Progenitor cell of endocrine pancreas (in vitro differentiated cells): ENCODE measurements at places on chromosomes 2 and 18.
A peak's percentile ranks its signal among the peaks of the same experiment; 100 is the strongest.

- peak; percentile 37 for DNase-seq
Measured at GRCh38 chr2:71466301-71467179, 13.2 kb downstream of the DYSF start.

DNA sequence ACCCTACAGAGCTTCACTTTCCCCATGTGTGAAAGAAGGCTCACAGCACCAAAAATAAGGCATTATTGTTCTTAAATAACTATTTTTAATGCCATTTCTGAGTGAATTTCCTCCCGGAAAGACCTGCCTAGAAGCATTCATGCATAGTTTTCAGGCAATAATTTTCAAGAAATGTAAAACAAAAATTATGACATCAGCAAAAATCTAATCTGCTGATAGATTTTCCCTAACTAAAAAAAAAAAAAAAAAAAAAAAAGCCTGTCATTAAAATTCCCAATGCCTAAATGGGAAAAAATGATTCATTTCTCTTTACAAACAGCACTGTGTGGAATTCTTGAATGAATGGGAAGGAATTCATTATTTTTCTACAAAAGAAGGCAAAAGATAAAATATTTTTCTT is 35.4 kb downstream of the ABCB11 start:
- no peak for DNase-seq

- DNase-seq, result no peak
Measured at GRCh38 chr2:12298352-12298751, 418.4 kb upstream of the TRIB2 start.

DNA sequence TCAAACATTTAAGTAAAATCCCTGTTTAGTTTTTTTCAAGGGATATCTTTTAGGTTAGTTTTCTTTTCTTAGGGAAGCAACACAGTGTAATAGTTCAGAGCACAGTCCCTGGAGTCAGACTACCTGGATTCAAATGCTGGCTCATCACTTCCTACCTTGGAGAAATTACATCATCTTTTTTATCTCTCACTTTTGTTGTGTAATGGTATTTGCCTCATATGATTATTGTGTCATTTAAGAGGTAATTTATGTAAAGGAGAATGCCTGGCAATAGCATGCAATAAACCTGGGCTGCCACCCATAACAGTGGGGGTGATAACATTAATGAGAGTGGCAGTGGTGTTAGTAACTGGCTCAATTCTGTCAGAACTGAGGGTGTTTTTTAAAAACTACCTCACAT is 26.3 kb downstream of the ERLEC1 start:
- no peak for DNase-seq

- no peak for DNase-seq
Measured at GRCh38 chr2:164335128-164335527, 286.2 kb downstream of the GRB14 start.

DNA sequence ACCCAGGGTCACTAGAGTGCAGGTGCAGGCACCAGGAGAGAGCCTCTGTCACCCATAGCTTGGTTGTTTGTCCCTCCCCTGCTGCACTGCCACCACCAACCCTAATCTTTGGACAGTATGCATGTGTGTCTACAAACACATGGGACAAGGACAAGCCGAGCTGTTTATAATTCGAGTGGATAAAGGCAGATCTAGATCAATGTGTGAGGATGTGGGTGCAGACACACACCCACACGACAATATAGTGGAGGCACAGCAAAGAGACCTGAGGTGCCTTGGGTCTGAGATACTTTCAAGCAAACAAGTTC is 199.2 kb downstream of the TNS1 start:
- DNase-seq, result no peak

DNA sequence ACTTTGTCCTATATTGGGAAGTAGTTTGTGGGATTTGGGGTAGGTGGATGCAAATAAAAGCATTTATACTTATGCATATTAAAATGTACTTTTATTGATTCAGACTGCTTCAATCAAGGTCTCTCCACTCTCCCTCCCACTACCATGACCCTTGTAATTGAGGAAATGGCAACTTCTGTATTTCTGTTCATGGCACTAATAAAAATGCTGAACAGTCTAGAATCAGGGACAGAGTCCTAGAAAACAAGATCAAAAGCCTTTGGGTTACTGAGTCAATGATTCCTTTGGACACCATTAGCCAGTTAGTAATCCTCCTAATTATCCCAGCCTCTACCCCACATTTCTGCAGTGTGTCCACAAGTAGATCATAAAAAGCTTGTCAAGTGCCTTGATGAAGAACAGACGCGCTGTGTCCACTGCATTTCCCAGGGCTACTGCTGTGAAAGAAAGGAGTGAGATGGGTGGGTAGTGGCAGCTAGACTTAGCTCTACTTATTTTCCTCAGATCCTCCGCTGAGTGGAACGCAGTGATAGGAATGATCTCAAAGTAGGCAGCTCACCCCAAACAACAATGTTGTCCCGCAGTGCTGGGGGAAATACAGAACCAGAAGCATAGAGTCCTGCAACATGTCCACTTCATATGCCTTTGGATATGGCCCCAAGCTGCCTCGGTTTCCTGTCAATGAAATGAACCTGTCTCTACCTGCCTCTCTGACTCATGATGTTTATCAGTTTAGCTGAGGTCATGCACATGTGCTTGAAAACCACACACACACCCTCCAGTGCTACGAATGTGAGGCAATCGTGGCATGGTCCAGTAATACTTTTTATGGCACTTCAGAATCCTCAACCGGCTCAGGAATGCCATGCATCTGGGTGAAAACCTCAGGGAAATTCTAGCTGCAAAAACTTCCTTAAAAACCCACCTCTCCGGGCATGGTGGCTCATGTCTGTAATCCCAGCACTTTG is 115.5 kb downstream of the COL6A3 start:
- no peak for DNase-seq

GRCh38 chr2:169027234-169027633 is 3.9 kb downstream of the ABCB11 start:
- DNase-seq, result no peak

GRCh38 chr2:102418421-102418961 is 4.5 kb upstream of the IL18RAP start:
- DNase-seq, result no peak

- no peak for DNase-seq
Measured at GRCh38 chr2:62091471-62091870, 104.4 kb upstream of the B3GNT2 start.

DNA sequence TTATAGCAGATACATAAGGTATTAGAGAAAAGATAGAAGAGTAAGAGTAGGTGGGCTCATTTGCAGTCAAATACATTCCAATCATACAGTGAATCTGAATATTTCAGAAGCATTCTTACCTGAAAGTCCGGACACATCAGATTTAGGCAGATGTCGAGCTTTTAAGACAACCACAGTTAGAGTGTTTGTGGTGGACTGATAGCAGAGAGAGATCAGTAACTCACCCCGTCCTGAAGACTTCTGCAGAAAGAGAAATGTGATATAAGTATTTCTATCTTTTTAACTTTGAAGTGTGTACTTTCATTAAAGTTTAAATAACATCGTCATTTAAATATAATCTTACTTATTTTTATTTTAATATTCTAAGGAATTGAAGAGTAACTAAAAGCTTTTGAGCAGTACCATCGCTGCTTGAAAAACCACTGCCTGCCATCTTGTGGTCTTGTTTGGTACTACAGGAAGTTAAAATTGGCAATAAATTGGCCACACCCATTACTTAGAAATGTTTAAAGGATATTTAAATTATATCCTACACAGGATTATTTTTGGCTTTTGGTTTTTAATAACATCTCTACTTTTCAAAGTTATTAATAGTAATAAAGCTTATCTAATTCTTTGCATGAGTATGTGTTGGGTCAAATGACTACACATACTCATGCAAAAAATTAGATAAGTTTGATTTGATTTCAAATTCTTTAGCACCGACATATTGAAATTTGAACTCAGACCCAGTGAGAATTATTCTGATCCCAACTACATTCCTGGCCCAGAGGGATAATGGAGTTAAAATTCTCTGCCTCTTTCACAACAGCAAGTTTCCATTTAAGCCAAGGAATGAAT is 5.5 kb downstream of the SYT4 start:
- no peak for DNase-seq

- no peak for DNase-seq
Measured at GRCh38 chr2:129460299-129461198, 518.9 kb upstream of the RAB6C start.

DNA sequence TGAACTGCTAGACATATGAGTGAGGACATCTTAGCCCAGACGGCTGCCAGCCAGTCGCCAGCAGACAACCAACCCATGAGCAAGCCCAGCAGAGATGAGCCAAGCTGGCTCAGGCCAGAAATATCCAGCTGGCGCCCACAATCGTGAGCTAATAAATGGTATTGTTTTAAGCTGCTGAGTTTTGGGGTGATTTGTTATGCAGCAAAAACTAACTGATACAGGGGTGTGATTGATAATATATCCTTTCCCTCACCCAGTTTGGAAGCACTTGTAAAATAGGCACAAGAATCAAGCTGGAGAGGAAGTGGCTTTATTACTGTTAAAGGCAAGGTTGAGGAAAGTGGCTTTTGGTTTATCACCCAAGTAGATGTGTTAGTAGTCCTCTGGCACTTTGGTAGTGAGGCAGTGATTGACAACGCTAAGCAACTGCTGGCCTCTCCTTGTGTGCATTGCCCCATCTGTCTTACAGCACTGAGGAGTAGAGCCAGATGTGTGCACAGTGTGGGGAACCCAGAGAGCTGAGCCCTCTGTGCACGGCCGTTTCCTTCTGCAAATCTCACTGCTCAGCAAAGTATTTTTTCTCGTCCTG is 110.1 kb downstream of the MYO1B start:
- no peak for DNase-seq

DNA sequence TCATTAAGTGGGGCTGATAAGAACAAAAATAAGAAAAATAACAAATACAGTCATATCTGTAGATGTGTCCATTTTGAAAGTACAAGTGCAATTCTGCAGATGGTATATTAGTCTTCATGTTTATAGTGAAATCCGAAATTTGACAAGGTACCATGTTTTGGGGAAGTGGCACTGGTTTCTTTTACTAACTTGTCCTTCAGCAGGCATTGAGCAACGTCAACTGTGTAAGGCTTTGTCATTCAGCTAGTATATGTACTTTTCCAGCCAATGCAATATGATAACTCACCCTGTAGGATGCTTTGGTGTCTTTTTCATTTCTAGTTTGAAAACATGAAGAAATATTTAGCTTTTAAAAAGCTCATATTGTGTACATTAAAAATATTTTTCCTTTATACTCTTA is 139.9 kb downstream of the MCFD2 start:
- no peak for DNase-seq

DNA sequence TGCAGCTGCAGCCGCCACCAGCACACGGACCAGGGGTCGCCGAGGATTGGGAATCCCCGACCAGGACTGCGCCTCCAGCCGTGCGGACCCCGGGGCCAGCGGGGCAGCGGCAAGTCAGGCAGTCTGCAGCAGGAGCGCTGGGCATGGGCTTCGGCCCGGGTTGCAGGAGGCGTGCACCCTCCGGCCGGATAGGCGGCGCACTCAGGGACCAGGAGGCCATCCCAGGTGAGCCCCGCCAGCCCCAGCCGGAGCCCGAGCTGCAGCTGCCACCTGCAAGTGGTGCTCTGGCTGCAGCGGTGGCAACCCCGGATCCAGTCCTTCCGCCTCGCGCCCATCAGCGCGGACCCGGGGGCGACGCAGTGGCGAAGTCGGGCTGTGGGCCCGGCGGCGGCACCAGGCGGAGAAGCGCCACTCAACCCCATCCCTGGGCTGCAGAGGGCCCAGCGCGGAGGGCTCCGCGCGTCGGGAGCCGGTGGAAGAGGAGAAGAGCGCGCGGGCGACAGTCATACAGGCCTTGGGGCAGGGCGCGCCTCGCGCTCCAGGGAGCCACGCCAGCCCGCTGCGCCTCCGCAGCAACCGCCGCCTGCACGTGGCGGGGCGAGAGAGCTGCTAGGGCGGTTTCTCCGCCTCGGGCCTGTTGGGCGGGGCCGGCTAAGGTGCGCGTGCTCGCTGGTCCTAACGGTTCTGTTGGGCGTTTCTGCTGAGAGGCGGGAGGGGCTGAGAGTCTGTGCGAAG is 73.8 kb downstream of the RPIA start:
- DNase-seq, result peak; percentile 17

DNA sequence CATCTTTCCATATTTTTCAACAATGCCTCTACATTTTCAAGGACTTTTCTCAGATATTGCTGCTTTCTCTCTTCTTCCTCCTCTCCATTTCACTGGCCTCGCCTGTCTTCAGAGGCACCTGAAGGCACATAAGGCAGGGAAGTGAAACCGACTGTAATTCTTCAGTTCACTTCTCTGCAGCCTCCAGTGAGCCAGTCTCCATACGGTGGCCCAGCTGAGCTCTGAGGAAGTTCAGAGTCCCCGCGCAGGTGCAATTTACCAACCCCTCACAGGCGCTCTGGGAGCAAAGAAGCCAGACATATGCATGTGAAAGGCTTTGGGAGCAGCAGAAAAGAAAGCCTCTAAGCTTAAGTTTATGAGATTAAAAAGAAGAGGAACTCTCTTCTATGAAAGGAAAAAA is 12.4 kb downstream of the KLHL14 start:
- no peak for DNase-seq

DNA sequence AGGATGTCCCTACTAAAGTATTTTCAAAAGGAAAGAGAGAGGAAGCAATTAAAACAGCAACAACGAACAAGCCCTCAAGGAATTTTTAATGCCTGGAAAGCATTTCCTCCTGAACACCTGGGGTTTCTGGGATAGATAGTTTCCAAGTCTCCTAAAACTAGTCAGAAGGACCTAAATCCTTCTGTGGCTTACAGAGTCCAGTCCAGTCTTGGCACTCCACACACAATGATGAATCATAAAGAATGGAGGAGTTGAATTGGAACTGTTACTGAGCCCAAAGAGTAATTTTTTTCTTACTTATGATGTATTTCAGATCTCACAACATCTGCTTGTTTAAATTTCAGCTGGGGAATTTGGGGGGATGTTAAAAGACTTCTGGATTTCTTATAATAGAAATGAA is 144.6 kb upstream of the SETBP1 start:
- no peak for DNase-seq

DNA sequence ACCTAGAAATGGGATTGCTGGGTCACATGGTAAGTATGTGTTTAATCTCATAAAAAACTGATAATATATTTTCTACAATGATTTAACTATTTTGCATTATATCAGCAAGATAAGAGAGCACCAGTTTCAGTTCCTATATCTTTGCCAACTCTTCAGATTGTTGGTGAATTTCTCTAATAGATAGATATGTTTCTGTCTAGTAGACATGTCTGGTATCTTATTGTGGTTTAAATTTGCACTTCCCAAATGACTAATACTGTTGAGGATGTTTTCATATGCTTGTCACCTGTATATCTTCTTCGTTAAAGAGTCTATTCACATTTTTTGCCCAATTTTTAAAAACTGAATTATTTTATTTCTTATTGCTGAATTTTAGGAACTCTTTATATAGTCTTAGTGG is 113.8 kb upstream of the UXS1 start:
- DNase-seq, result no peak

DNA sequence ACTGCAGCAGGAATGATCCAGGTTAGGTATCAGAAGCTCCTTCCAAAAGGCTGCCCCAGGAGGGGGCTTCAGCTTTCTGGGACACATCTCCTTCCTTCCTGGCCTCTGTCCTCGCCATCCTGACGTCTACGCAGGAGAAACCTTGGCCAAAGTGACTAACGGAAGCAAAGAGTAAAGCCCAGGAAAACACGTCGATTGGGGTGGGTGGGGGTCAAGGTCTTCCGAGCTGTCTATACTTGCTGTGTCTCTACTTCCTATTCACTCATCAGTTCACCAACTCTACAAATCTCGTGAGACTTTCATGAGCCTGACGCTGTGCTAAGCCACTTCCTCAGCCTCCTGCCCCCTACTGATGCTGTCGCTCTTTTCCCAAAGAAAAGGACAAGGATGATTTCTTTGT is 212.6 kb downstream of the TNS1 start:
- no peak for DNase-seq
